Hippocampal formation (tissue), 2 donors: ENCODE measurements at places on chromosomes 3 and 15.

- DNase-seq: no peak
These were observed 2.3 kb upstream of the DNAH1 start for GRCh38 chr3:52313774-52314188.

GRCh38 chr3:62723166-62723913 is 151.9 kb downstream of the CADPS start:
- DNase-seq: no peak

DNA sequence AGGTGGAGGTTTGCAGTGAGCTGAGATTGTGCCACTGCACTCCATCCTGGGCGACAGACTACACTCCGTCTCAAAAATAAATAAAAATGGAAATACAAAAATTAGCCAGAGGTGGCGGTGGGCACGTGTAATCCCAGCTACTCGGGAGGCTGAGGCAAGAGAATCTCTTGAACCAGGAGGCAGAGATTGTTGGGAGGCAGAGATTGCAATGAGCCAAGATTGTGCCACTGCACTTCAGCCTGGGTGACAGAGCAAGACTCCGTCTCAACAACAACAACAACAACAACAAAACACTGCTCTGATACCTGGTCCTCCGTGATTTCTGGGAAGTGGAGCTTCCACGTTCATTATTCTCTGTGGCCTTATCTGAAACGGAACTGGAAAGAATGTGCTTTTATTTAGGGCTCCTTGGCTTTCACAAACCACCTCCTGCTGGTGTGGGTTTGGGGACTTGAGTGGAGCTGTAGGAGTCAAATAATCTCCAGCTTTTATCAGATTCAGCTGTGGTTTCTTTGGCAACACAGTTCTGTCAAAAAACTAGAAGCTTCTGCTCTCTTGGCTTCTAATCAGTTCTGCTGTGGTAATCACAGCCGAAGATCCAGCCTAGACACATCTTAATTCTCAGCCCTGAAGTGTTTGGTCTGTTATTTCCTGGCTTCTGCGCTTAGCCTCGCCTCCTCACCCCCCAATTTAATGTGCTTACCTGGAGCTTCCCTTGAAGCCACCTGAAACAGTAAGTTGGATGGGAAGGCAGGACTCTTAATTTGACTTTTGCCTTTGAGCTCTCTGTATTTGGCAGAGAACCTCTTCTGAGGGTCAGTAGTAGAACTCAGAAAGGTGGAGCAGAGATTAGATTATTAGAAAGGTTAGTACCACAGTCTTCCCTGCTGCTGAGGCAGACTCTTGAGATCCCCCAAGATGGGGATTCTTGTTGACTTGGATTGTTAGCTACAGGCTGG is 21.4 kb downstream of the IRAK2 start:
- no peak for DNase-seq

DNA sequence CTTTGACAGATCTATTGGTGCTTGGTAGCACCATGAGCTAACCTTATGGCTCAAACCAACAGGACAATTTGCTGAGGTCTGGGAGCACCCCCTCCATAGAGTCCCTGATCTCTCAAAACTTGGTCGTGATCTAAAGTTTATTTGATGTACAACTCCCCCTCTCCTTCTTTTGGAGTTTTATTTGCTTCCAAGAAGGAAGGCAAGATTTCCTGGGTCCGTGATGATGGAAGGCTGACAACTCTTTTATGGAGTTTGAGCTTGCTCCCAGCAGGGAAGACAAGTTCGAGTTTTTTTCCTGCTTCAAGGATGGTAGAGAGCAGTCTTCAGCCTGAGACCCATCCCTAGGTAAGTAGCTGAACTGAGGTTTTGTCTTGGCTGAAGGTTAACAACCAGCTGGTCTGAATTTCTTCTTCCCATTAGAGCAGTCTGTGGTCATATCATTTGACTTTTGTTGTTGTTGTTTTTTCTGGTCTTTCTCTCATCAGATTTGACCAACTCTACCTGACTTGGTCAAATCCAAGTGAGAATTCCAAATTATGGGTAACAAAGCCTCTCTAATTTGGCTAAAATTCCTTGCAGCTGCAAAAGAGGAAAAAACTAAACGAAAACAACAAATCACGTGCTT is 2.8 kb upstream of the MUC20 start:
- no peak for DNase-seq
